ENCODE measurements at places on chromosomes 1 and 21.

DNA sequence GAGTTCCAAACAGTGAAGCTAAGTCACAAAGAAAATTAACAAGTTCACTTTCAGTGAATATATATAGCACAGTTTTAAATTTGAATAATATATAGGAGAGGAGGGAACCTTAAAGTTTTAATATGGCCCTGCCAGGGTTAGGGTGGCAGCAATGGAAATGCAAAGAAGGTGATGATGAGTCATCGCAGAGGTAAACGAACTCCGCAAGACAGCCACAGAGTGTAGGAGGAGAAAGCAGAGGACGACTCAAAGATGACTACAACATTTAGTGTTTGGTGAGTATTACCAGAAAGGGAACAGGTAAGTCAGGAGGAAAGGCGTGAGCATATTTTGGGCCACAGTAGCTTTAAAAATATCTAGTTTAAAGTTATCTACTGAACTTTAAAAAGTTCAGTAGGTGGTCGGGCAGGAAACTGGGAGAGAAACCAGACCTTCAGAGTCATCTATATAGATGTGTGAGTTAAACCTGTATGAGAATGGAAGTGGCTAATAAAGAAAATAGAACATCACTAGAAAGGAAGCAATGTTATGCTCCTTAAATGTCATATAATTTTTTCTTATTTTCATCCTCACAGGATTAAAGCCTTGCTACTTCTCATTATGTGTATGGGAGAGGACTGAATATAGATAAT lies 75.7 kb downstream of the UCHL5 start:
- DNase-seq: peak; percentile 38

DNA sequence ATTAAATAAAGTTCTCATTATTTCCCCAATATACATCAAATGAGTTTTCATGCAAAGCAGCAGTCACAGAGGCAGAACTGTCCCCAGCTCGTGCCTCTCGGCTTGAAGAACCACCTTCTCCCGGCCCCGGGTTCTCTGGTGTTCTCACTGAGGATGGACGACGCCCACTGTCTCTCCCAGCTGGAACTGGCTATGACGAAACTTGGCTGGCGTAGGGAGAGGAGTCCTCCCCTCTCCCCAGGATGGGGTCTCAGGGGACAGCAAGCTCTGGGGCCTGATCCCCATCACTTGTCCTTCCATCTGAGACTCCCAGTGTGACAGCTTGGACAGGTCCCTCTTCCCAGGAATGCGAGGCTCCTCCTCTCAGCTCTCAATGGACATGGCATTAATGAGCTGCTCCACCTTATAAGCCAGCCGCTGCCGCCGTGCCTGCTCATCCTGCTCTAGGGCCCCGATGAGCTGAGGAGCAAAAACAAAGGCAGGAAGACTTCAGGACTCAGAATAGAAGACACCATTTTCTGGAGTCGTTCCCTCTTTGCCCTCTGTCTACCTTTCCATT lies 116.0 kb upstream of the CD34 start:
- DNase-seq: no peak

- no peak for DNase-seq
These were observed 37.9 kb upstream of the PTPRF start for GRCh38 chr1:43492826-43493225.

DNA sequence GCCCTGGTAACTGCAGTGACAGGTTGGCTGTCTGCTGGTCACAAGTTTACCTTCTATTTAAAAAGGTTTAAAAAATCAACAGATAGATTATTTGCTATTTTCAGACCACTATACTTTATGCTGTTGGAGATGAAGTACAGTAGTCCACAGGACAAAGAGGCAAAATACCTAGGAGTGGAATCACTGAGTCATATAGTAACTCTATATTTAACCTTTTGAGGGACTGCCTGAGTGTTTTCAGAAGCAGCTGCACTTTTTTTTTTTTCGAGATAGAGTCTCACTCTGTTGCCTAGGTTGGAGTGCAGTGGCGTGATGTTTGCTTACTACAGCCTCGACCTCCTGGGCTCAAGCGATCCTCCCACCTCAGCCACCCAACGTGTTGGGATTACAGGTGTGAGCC lies 11.7 kb downstream of the CNIH4 start:
- DNase-seq: no peak

DNA sequence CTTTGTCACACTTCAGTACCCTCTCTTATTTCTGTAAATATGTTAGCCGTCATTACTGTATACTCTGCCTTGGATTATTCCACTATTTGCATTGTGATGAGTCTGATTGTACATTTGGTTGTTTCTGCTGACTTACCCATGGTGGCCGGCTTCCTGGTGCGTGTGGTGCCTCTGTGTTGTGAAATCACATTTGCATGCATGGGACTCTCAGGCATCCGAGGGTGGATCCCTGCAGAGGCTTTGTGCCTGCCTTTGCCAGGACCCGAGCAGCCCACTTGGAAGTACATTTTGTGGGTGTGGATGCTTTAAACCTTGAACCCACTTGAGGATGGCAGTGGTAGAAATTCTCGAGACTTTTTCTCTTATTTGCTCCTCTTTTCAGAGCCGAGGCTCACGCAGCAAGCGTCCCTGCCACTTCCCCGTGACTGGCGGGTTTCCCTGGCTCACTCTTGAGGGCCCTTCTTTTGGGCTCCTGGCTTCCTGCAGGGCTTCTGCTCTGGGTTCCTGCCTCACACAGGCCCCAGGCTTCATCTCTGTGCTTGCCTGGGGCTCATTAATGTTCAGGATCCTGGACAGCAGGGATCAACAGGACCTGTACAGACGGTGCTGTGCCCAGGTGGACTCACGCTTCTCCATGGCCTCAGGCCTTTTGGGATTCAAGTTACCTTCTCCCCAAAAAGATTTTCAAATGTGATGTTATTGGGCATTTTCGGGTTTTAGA lies 36.6 kb downstream of the POFUT2 start:
- DNase-seq: no peak

DNA sequence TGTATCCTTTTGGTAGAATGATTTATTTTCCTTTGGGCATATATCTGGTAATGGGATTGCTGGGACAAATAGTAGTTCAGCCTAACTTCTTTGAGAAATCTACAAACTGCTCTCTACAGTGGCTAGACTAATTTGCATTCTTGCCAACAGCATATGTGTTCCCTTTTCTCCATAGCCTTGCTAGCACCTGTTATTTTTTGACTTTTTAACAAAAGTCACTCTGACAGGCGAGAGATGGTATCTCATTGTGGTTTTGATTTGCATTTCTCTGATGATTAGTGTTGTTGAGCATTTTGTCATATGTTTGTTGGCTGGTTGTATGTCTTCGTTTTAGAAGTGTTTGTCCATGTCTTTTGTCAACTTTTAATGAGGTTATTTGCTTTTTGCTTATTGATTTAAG lies 99.8 kb downstream of the UCK2 start:
- DNase-seq: no peak

DNA sequence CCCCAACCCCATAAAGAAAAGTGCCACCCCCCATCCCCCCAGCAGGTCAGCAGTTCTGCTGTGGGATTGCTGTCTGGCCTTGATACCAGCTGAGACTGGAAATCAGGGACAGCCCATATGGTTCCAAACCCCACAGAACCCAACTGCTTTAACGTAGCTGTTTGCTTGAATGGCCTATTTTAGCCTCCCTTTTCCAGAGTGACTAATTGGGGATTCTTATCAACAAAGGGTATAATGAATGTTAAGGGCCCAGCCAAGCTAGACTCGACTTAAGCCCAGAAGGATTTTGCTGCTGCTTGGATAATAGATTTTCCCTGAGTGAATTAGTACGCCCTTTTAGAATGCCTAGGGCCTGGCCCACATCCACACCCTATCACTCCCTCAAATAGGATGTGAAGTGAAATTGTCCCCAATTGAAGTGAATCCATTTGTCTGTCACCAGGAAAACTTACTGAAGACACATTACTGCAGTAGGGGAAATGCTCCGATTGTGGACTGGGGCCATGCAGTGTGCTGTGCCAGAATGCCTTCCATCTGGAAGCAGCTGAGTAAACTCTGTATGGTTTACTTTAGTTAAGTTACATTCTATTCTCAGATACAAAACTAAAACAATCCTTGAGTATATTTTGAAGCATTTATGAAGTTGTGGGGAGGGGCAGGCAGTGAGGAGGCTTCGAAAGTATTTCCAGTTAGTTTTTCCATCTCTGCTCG lies 156.9 kb downstream of the DHRS3 start:
- no peak for DNase-seq

DNA sequence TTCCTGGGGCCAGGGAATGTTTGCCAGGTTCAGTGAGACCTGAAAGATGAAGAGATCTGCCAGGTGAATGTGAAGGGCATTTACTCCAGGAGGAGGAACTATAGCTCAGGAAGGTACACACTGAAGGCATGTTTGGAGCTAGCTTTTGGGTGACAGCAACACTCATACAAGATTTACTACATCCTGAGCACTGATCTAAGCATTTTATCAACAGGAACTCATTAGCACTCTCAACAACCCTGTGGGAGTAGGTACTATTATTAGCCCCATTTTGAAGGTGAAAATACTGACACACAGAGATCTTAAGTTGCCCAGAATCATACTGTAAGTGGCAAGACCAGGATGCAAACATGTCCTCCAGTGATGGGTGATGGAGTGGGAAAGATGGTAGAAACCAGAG lies 6.7 kb downstream of the GADD45A start:
- no peak for DNase-seq

GRCh38 chr21:44738621-44739020 lies 27.2 kb upstream of the TSPEAR start:
- DNase-seq: no peak

DNA sequence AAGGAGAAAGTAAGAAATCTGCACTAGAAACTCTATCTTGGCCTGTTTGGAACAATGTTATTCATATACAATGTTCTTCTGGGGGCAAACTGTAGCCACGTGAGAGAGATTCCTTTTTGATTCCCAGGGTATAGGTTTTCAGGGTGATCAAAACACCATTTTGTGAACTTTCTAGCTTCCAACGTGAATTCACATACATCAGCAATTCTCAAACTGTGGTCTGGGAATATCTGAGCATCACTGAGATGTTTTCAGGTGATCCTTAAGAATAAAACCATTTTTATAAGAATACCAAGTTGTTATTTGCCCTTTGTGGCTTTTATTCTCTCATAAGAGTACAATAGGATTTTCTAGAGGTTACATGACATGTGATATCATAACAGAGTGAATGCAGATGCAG lies 66.9 kb upstream of the ATP1A1 start:
- no peak for DNase-seq

DNA sequence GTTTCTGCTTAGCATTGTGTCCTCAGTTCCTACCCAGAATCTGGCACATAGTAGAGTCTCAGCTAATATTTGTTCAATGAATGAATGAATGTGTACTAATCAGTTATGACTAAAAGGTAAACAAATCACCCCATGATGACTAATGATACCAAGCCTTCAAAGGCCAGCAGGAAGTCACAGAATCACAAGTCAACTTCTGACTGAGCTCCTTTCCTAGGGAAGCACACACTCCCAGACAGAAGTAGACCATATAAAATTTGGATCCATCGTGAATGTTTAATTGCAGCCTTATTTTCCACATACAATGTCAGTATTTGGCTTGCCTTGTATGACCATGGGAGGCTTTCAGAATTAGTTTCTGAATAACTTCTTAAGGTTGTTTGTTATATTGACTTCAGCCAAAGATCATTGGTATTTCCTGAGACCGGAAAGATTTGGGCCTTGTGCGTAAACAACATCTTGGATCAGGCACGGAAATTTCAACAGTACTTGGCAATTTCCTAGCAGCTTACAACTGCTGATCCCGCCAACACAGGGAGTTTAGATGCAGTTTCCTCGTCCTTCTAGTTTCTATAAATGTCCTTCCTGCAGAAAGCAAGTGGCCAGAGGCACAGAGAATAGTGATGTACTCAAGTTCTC lies 185.9 kb upstream of the ATP1B1 start:
- DNase-seq: no peak

- DNase-seq: no peak
These were observed 42.3 kb downstream of the UBE4B start for GRCh38 chr1:10074852-10075730.

DNA sequence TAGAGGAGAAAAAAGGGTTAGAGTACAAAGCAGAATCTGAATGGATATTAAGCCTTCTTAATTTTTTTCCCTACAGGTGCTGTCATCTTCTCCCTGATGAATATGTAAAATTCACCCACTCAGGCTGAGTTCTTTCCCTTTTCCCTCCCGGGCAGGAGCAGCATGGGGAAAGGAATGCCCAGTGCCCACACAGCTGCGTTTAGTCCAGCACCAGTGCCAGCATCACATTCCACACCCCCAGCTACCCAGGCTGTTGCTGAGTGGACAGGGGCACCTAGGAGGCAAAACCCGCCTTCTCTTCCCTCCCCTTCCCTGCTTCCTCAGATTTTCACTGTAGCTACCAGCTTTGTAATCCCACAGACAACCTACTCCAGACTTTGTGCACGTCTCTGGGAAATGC lies 3.4 kb upstream of the CADM3 start:
- no peak for DNase-seq

DNA sequence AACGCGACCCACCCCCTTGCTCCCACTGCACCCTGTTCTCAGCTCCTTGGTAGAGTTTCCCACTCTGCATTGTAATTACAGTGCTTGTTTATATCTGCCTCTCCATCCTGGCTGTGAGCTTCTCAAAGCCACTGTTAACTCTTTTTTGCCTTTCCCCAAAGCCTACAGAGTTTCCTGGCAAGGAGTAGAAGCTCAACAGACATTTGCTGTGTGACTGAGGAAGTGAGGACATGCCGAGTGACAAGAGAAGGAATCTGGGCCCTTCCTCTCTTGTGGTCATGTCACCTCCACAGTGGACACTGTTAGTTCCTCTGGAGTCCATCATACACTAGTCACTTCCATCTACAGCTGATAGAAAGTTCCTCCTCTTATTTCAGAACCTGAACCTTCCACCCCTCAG lies 6.1 kb upstream of the IGSF8 start:
- DNase-seq: no peak

DNA sequence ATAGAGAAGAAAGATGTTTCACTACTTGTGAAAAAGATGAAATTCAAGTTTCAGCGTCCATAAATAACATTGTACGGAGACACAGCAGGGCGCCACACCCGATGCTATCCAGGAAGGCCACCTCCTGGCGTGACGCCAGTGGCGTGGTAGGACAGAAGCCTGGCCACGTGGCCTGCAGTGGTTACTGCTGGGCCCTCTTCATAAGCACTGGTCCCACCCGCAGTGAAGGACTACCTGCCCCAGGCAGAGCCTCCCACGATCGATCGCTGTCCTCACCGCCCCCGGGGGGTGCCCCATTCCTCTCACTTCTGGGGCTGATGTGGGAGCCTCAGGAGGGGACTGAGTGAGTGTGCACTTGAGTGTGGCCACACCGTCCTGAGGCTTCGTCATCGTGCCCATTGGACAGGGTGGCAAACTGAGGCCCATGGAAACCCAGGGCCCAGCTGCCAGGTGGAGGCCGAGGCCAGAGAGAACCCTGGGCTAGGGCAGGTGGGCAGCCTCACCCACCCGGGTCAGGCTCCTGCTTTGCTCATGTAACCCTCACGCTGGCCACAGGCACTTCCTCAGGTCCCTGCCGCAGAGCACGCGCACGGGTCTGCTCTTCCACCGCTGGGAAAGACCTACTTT lies 11.7 kb upstream of the HES5 start:
- no peak for DNase-seq

- no peak for DNase-seq
These were observed 3.2 kb upstream of the GUK1 start for GRCh38 chr1:228136901-228137300.

- DNase-seq: no peak
These were observed 133.1 kb upstream of the PTBP2 start for GRCh38 chr1:96588416-96588995.

Data from activated naive CD4-positive, alpha-beta T cell treated with Interleukin-2 at 50 U/mL for 16 hours (primary cell).